ENCODE measurements at places on chromosomes 16 and 17.

DNA sequence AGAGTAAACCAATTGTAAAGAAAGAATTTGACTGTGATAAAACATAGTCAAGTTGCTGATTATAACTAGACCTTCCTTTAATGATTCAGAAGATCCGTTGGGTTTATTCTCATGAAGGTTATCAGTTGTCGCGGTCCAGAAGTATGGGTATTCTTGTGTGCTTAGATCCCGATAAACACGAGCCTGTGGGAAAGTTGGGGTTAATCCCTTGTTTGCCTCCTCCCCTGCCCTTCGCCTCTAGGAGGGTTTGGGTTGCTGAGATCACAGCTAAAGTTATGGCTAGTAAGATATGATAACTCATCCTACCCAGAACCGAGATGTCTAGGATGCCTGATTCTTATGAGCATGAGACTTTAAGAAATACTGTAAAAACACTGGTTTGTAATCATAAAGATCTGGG lies 66.8 kb downstream of the GPRC5B start:
- no peak for DNase-seq

DNA sequence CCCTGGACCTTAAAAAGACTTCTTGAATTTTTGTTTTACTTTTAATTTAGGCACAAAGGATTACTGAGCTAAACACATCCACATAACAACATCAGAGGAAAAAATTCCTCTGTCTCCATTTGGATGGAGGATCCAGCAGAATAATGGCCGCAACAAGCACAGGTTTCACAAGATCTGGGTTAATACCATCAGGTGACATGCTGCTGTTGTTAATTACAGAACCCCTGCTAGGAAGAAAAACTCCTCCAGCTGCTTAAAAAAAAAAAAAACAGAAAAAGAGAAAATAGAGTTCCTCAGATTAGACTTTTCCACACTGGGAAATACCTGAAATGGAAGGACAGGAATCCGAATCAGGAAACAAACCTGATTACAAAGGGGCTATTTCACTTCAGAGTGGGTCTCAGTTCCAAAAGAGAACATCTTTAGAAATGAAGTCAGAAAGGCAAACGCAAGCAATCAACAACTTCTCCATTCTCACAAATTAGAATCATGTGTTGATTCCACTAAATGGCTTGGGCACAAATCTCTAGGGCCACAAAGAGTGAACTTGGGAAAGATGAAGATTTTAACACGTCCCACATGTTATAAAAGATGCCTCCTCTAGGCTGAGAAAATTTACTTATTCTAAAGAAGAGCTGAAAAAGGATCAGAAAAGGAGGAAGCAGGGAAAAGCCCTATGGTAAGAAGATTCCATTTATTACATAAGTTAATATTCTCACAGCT lies 44.0 kb downstream of the SPOP start:
- no peak for DNase-seq

GRCh38 chr17:4340914-4341615 lies 25.4 kb downstream of the UBE2G1 start:
- no peak for DNase-seq

DNA sequence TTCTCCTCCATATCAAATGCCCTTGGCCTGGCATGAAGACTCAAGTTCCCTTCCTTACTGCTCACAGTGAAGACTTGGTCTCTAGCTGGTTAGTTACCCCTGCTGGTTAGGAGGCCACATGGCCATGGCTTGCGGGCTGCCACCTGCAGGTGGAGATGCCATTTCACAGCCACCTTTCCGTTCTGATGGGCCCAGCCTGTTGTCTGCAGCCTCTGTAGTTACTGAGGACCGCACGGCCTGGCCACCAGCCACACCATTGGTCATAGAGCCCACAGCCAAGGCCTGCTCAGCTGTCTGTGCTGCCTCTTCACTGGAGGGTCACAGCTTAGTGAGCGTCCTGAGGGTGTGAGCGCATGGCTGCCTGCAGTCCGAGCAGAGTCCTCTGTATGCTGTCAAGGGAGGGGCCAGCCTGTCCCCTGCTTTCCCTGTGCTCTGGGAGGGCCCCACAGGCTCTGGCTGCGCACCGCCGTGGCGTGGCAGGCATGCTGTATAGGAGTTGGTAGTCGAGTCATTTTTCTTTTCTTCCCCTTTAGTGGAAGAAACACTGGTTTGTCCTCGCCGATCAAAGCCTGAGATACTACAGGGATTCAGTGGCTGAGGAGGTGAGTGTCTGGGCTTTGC lies 59.2 kb downstream of the PLD6 start:
- DNase-seq, result peak; percentile 30

GRCh38 chr17:17064322-17064721 lies 22.1 kb downstream of the MPRIP start:
- no peak for DNase-seq

- DNase-seq, result no peak
Observed at GRCh38 chr16:24984101-24984500, 31.1 kb downstream of the ARHGAP17 start.

DNA sequence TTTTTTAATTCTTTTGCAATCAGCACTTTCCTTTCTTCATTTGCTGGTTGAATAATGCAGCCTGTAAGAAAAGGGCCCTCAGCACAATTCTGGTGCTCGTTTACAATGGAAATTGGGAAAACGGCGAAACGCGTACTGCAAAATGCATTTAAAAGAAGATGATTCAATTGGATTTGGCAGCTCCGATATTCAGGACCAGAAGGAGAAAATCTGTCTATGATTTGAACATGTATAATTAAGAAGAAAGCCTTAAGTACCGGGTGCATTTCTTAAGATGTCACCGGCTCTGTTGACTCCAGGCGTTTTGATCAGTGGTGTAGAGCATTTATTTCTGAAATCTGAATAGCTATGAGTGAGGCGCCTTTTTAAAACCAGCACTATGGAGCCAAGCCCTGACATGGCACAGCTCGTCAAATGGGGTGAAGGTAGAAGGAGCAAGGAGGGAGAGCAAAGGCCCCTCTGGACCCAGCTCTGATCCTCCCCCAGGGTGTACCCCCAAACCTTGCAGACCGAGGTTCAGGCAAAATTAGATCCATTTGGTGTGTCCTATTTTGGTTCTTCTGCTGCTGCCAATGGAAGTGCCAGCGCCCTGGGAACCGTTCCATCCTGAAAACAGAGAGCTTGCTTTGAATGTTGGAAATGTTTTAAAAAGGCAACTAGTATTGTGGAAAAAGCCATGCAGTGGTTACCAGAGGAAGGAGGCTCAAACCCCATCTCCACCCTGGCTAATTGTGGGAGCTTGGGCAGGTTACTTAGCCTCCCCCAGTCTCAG lies 161.4 kb upstream of the RPL38 start:
- no peak for DNase-seq

DNA sequence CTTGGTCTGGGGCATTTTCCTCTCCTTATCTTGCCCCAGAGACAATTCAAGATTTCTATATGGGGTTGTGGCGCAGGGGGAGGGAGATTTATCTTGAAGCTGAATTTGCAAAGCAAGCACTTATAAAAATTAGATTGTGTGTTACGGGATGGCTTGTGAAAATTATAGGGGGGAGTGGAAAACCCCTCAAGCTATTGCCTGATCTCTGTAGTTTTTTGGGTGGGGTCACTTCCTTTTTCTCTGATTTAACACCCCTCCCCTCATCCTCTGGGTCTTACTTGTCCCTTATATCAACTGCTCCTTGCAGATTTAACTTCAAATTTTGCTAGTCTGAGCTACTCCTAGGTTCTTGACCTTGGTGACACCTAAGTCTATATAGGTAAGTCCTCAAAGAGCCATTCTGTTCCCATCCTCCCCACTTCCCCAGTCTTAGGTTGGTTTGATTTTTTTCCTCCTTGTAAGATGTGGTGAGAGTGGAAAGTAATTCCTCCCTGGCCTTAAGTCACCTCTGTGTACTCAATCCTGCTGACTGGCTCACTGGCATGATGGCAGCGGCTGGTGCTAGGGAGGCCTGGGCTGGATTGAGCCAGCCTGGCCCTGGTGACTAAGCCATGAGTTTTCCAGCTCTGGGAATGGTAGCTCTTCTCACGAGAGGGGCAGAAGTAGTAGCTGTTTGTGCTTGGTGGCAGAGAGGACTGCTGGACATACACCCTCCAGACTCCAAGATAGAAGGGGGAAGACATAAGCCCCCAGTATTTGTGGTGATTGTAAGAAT lies 2.3 kb downstream of the ARL4D start:
- DNase-seq, result no peak

GRCh38 chr17:63984236-63984635 lies 11.5 kb upstream of the SCN4A start:
- DNase-seq, result no peak

DNA sequence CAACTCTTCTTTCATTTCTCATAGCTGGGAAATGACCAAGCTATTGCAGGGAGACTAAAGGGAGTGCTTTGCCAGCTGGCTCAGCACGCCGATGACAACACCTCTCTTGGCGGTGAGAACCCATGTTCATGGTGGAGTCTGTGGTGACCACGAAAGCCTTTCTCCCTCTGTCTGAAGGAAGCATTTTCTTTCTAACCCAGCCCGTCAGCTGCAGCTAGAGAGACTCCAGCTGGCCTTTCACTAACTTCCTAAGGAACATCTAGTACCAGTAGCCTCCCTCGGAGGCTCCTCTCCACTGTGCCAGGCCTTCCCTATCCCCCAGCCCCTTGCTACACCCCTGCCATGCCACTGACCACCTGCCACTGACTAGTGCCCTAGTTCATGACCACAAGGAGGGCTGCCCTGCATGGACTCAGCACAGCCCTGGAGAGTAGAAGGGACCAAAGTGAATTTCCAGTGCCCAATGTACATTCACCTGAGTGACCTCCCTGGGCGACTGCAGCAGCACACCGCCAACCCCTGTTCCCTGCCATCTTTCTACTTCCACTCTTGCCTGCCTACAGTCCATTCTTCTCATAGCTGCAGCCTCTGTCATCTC lies 81.3 kb downstream of the CBLN1 start:
- DNase-seq, result no peak

DNA sequence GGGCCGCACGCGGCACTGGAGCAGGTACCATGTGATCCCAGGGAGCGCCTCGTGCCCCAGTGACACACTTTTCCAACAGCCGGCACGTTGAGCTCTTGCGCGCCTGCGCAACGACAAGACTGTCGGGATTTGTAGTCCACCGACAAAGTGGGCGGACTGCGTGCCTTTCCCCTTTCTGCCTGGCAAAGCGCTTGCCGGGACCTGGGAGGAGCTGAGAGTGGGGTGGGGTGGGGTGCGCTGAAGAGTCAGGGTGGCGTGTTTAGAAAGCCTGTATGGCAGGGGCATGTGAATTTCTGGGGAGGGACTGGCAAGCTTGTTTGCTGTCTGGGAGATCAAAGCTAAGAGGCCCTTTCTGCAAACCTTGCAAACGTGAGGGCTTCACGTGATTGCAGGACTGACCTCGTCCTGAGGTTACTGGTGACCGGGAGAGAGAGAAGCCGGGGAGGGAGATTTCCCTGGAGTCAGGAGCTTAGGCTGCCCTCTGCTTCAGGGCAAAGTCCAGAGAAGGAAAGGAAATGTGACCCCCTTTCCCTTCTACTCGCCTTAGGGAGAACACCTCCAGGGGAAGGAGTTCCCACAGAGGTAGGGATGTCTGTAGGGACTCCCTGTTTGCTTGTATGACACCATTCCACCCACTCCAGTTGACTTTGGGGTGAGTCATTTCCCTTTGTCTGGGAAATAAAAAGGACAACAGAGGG lies 429 bp upstream of the NR1D1 start:
- peak; percentile 95 for DNase-seq

DNA sequence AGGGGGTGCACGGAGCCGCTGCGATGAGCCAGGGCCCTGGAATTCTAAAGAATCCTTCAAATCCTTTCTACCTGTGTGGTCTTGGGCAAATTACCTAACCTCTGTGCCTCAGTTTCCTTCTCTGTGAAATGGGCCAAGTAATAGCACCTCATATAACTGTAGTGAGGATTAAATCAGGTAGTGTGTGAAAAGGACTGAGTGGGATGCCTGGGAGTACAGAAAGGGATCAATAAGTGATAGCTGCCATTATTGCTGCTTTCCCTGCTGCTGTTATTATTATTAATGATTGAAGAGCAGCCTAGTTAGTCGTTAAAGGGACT lies 958 bp downstream of the SCNN1G start:
- DNase-seq, result no peak

- DNase-seq, result no peak
Observed at GRCh38 chr17:46795379-46795952, 23.0 kb downstream of the WNT3 start.

DNA sequence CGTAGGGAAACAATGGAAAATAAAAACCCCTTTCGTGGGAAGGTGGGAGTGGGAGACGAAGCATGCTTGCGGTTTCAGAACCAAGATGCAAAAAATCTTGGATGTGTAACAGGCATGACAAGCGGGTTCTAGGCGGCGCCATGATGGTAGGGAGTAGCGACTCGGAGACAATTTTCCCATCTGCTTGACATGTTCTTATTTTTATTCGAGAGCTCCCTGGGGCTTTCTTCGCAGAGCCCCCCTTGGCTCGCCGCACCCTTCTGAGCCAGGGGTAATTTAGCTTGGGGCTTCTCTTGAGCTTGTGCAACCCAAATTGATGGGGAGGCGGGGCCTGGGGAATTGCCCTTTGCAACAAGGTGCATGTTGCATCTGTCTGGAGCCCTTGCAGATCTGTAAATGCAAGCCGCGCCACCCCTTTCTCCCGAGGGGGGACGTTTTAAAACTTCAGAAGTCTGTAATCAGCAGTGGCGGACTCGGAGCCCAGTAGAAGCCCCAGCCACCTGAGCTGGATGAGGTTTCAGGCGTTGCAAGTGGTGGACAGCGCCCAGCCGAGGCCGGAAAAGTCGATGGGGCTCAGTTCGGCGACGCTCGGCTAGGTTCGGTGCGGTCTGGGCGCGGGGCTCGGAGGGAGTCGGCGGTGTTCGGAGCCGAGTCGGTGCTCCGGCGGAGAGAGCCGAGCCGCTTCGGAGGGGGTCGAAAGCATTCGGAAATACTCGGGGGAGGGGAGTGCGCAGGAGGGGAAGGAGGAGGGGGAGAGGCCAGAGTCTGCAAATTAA lies 2.9 kb downstream of the GNAO1 start:
- peak; percentile 72 for DNase-seq

All from activated CD4-positive, alpha-beta T cell treated with anti-CD3 and anti-CD28 coated beads, Interleukin-2, amount 50 U/mL, for 48 hours (primary cell).